ENCODE measurements at places on chromosomes 3 and 15.
A peak's percentile ranks its signal among the peaks of the same experiment; 100 is the strongest.

- DNase-seq, result no peak
These were observed 4.8 kb downstream of the PAQR9 start for GRCh38 chr3:142958707-142959106.

DNA sequence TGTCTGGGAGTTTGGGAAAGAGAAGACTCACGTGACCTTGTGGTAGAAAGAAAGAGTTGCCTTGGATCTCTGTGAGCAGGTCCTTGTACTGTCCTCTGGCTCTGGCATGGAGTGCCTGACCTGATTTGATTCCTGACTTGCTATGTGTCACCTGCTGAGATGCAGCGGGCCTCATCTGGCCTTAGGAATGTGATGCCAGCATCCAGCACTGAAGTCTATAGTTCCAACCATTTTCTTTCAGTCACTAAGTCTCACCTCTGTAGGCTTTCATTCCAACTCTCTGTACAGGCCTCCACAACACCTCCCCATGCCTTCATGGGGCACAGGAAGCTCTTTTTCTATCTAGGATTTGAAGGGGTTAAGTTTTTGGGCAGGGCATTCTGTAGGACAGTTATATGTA is 12.1 kb upstream of the OXSR1 start:
- DNase-seq, result no peak

GRCh38 chr15:99452728-99453636 is 112.8 kb upstream of the MEF2A start:
- DNase-seq, result peak; percentile 29

GRCh38 chr15:42059661-42060476 is 34.5 kb downstream of the PLA2G4D start:
- peak; percentile 81 for DNase-seq

- DNase-seq, result no peak
These were observed 28.6 kb upstream of the VGLL4 start for GRCh38 chr3:11672363-11672762.

DNA sequence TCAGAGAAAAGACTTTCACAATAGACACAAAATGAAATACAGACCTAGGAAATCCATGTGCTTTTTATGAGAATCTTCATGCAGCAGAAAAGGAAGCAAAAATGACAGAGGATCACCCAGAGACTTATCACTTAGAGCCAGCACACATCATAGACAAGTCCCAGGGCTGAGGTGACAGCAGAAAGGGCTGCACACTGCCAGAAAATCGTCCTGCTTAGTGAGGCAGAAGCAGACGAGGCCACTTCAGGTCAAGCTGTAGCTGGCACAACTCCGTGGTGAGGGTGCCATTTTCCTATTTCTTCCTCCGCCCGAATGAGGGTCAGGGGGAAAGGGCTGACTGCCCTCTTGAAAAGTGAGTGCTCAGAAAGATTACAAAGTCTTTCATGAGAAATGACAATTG is 95.9 kb upstream of the TNIK start:
- DNase-seq, result no peak
